Breast epithelium (tissue), 4 donors: ENCODE measurements at places on chromosomes 16 and 17. TPM values are rescaled to one million over a fixed set of nuclear protein-coding genes. Genes with fewer than 3 reads are reported as not detected.
A peak's percentile ranks its signal among the peaks of the same experiment; 100 is the strongest.

GRCh38 chr16:11819798-11820197 lies 22.7 kb upstream of the ZC3H7A start:
- H3K36me3 ChIP-seq: no peaks in the 10 kb centered on the region
- no peaks in the 10 kb centered on the region for H3K4me1 ChIP-seq
- no peaks in the 10 kb centered on the region for H3K27me3 ChIP-seq
- no peak for DNase-seq
- no peak overlapping the region for H3K4me3 ChIP-seq

GRCh38 chr17:10177131-10177912 lies 21.1 kb downstream of the GAS7 start:
- no peaks in the 10 kb centered on the region for H3K36me3 ChIP-seq
- no peak overlapping the region for H3K4me3 ChIP-seq
- H3K27ac ChIP-seq: no peak overlapping the region
- H3K27me3 ChIP-seq: no peaks in the 10 kb centered on the region
- no peaks in the 10 kb centered on the region for H3K4me1 ChIP-seq

GRCh38 chr16:67661101-67661761 lies 471 bp downstream of the PARD6A start:
- no peaks in the 10 kb centered on the region for H3K36me3 ChIP-seq
- peak overlapping the region; percentile 97 for H3K4me3 ChIP-seq
- peak overlapping the region; percentile 96 for H3K27ac ChIP-seq
- DNase-seq: peak; percentile 42
- no peaks in the 10 kb centered on the region for H3K27me3 ChIP-seq
- H3K4me1 ChIP-seq: peaks cover 10% of the 10 kb centered on the region

DNA sequence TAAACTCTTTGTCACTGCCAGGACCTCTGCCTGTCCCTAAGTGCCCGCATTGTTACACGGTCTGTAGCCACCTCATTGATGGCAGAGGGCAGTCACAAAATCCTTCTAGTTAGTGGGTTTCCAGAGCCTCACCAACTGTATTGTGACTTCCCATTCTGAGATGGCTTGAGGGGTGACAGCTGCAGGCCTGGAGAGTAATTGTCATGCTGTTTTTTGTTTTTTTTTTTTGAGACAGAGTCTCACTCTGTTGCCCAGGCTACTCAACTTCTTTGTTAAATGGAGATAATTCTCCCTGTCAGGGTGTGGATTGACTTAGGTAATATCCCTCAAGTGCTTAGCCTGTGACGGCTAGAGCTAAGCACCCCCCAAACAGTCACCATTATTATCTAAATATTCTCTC lies 77.9 kb downstream of the SDR42E1 start:
- no peak overlapping the region for H3K27ac ChIP-seq
- no peak for DNase-seq
- no peak overlapping the region for H3K4me3 ChIP-seq
- no peaks in the 10 kb centered on the region for H3K4me1 ChIP-seq

DNA sequence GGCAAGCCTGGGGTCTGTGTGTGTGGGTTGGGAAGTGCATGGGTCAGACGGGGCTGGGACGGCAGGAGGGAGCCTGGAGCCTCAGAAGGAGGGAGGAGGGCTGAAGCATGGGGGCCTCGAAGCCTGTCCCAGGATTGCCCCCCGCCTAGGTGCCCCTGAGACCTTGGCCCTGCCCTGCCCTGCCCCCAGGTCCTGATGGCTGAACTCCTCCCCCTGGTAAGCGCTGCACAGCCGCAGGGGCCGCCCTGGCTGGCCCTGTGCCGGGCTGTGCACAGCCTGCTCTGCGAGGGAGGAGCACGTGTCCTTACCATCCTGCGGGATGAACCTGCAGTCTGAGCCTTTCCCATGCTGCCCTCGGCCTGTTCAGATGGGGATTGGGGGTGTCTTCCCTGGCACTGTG lies 4.4 kb downstream of the TEDC2 start:
- H3K4me1 ChIP-seq: peaks cover 11% of the 10 kb centered on the region
- H3K27me3 ChIP-seq: no peaks in the 10 kb centered on the region
- H3K27ac ChIP-seq: no peak overlapping the region
- DNase-seq: no peak
- H3K36me3 ChIP-seq: no peaks in the 10 kb centered on the region

The GFAP gene
- 37.0 TPM for total RNA-seq

The WIPF2 gene
- 12.9 TPM for total RNA-seq

DNA sequence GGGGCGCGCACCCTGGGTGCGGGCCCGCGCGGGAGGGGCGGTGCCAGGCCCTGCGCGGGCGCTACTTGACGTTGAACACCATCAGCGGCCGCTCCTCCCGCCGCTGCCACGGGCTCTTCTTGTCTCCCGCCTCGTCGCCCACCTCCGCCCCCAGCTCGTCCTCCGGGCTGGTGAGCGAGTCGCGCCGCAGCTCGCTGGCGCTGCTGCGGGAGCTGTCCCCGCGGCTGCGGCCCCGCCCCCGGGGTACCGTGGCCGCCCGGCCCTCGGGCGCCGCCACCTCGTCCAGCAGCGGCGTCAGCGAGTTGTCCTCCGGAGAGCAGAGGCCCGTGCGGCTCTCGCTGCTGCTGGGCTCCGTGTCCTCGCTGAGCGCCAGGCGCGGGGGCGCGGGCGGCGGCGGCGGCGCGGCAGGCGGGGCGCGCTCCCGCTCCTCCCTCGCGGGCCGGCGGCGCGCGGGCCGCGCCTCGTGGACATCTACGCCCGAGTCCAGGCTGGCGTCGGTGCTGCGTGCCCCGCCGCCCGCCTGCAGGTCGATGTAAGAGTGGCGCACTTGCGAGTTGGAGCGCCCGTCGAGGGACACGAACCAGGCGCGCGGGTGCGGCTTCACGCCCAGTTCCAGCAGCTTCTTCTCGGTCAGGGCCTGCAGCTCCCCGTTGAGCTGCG lies 8.7 kb downstream of the GRN start:
- H3K27ac ChIP-seq: peak overlapping the region; percentile 61
- no peaks in the 10 kb centered on the region for H3K27me3 ChIP-seq
- peaks cover 8% of the 10 kb centered on the region for H3K36me3 ChIP-seq
- peak overlapping the region; percentile 53 for H3K4me3 ChIP-seq
- no peak for DNase-seq
- no peaks in the 10 kb centered on the region for H3K4me1 ChIP-seq

DNA sequence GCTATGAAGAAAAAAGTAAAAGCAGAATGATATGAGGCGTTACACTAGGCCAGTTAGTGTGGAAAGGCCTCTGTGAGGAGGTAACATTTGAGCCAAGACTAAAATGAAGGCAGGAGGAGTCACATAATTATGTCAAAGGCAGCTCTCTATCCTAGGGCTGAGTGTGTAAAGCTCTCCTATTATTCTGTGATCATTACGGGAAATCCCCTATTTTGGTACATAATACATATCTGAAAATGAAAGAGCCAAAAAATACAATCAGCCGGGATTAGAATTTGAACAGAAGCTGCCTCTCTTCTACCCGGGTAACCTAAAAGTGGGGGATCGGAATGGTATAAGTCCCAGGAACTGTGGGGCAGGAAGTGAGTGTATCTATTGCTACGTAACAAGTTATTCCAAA lies 27.1 kb downstream of the HEATR3 start:
- H3K36me3 ChIP-seq: no peaks in the 10 kb centered on the region
- H3K4me1 ChIP-seq: no peaks in the 10 kb centered on the region
- no peak for DNase-seq
- no peaks in the 10 kb centered on the region for H3K27me3 ChIP-seq
- H3K4me3 ChIP-seq: no peak overlapping the region
- peak overlapping the region; percentile 52 for H3K27ac ChIP-seq

- H3K4me3 ChIP-seq: no peak overlapping the region
- DNase-seq: no peak
- H3K4me1 ChIP-seq: no peaks in the 10 kb centered on the region
- no peaks in the 10 kb centered on the region for H3K36me3 ChIP-seq
Observed at GRCh38 chr16:19269098-19269497, 16.4 kb upstream of the CLEC19A start.

The GSDMA gene
- total RNA-seq: 3.4 TPM

DNA sequence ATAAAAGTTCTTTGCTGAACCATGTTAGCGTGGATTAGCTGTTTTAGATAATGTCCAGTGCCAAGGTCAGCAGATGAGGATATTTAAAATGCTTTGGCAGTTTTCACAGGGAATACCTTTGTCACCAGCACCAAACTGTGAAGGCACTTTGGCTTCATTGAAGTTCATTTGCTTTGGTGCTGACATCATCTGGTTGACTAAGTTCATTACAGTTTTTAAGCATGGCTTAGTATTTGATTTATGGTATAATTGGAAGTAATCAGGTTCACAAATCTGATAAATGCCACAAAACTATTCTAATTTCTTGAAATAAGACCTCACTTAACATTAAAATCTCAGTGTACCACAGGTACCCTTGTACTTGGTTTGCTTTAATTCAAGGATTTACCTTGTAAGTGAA lies 4.3 kb downstream of the GID4 start:
- no peak overlapping the region for H3K27ac ChIP-seq
- no peak for DNase-seq
- H3K4me1 ChIP-seq: peaks cover 21% of the 10 kb centered on the region
- no peaks in the 10 kb centered on the region for H3K36me3 ChIP-seq

- no peak overlapping the region for H3K27ac ChIP-seq
- peak overlapping the region; percentile 1 for H3K4me3 ChIP-seq
- no peaks in the 10 kb centered on the region for H3K27me3 ChIP-seq
- H3K4me1 ChIP-seq: no peaks in the 10 kb centered on the region
Observed at GRCh38 chr16:10652730-10653590, 41.8 kb downstream of the TEKT5 start.

DNA sequence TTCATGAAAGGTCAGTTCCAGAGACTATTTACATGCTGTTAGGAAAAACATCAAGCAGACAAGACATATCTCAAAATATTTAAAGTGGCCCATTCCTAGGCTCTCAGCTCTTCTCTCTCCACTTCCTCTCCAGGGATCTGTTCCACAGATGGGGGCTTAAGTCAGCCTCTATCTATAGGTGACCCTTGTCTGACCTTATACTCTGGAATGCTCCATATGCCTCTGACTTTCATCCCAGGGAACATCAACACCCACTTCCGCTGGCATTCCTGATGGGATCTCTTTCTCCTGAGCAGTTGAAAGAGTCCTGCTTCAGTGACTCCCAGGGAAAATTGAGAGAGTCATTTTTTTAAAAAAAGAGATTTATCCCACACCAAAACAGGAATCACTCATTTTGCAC lies 11.5 kb upstream of the WIPI1 start:
- H3K27me3 ChIP-seq: no peaks in the 10 kb centered on the region
- no peaks in the 10 kb centered on the region for H3K36me3 ChIP-seq
- DNase-seq: no peak
- H3K4me1 ChIP-seq: no peaks in the 10 kb centered on the region
- no peak overlapping the region for H3K27ac ChIP-seq
- H3K4me3 ChIP-seq: no peak overlapping the region

DNA sequence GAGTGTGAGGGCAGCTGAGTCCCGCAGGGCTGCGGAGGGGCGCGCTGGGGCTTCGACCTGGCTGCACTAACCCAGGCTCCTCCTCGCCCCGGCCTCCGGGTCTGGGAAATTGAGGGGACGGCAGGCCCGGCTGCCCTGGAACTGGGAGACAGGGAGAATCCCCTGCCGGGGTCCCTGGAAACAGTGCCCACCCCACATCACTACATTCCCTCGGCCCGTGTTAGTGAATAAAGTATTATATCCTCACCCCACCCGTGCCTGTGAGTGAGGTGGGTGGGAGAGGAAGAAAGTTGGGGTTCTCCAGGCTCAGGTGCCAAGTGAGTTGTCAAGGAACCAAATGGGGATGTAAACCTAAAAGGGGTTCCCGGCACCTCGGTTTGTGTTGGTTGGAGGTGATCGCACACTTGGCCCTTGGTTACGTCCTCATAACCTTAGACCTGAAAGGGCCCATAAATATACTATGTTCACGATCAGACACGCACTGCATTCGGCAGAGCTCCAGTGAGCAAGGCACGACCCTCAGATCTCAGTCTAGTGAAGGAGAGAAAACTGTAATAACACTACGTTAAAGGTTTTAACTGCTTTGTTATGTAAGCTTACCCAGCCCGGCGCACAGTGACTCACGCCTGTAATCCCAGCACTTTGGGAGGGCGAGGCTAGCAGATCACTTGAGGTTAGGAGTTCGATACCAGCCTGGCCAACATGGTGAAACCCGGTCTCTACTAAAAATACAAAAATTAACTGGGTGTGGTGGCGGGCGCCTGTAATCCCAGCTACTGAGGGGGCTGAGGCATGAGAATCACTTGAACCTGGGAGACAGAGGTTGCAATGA lies 11.2 kb downstream of the ZNF771 start:
- no peaks in the 10 kb centered on the region for H3K4me1 ChIP-seq
- no peaks in the 10 kb centered on the region for H3K27me3 ChIP-seq
- DNase-seq: no peak
- H3K4me3 ChIP-seq: peak overlapping the region; percentile 70
- no peaks in the 10 kb centered on the region for H3K36me3 ChIP-seq
- peak overlapping the region; percentile 81 for H3K27ac ChIP-seq

The MMP2 gene
- total RNA-seq: 1,485 TPM

The HLF gene
- 13.4 TPM for total RNA-seq

The TPSAB1 gene
- total RNA-seq: 5.9 TPM

The DNAI2 gene
- not detected for total RNA-seq

The MED1 gene
- total RNA-seq: 36.3 TPM

The SMTNL2 gene
- 0.16 TPM for total RNA-seq

DNA sequence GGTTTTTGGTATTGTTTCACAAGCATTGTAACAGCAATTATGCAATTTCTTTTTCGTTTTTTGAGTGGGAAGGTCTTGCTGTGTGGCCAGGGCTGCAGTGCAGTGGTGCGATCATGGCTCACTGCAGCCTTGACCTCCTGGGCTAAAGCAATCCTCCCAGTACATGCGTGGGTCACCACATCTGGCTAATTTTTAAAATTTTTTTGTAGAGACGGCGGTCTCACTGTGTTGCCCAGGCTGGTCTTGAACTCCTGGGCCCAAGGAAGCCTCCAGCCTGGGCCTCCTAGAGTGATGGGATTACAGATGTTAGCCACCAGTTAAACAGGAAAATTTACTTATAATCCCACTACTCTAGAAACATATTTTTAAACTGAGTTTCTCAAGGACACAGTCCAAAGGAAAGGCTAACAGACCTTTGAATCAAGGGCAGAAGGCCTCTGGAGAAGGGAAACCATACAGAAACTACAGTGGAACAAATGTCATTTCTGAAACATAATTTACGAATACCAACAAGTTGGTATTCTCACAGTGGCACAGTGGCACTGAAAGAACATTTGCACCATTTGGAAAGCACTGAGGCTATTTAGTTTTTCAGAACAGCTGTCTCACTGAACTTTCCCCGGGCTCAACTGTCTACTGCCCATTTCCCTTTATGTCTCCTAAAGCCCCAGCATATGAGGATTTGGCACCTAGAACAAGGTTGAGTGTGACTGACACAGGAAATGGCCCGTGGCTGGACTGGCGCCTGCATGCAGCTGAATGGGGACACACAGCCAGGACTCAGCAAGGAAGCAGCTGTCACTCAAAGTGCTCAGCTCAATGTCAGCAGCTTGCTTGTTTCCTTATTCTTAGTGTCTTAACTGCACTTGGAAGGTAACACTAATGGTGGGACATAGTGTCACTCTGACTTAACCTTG lies 2.8 kb upstream of the PRKAR1A start:
- H3K4me3 ChIP-seq: no peak overlapping the region
- no peaks in the 10 kb centered on the region for H3K36me3 ChIP-seq
- peaks cover 4% of the 10 kb centered on the region for H3K4me1 ChIP-seq
- no peaks in the 10 kb centered on the region for H3K27me3 ChIP-seq
- DNase-seq: no peak

The NUP93 gene
- total RNA-seq: 29.4 TPM
